ENCODE measurements at places on chromosomes 11 and 22. TPM values are rescaled to one million over a fixed set of nuclear protein-coding genes. Genes with fewer than 3 reads are reported as not detected.

The ZC3H12C gene
- polyA plus RNA-seq: 5.0 TPM

The OVOL1 gene
- not detected for polyA plus RNA-seq

The HSCB gene
- polyA plus RNA-seq: 31.7 TPM

The PKP3 gene
- not detected for polyA plus RNA-seq

The RASD2 gene
- polyA plus RNA-seq: 3.8 TPM

The FOLR1 gene
- 2.5 TPM for polyA plus RNA-seq
